Breast epithelium (tissue), 4 donors: ENCODE measurements at places on chromosomes 2 and 18.

DNA sequence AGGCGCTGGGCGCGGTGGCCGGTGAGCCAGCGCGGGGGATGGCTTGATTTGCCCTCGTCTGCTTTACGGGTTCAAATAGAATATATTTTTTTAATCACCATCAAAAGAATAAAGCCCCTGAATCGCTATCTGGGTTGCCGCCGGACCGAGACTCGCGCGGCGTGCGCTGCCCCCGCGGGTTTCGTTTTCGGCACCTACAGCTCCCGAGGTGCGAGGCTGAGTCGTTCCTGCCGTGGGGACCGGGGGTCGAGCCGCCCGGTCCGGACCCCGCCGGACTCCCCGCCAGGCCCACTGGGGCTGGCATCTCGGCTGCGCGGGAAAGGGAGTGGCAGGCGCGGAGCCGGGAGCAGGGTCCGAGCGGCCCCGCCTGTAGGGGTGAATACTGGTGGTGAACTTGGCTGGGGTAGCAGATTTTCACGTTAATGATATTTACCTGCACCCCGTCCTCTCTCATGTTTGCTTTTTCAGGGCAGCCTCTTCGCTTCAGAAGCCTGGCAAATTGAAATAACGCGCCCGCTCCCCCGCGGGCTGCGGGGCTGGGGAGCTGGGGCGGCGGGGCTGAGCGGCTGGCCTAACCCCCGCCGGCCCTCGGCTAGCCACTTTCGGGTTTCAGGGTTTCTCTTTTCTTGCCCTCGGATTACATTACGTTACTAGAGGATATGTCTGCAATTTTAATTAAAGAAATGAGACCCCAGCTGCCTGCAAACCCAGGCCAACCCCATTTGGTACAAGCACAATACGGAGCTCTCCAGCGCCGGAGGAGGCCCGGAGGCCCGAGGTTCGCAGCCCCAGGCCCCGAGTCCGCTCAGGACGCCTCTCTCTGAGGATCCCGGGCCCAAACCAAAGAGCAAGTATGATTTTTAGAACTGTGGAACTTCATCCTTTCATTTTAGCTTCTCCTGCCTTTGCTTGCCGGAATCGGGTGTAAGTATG is 1.7 kb upstream of the CELF4 start:
- DNase-seq, result no peak

DNA sequence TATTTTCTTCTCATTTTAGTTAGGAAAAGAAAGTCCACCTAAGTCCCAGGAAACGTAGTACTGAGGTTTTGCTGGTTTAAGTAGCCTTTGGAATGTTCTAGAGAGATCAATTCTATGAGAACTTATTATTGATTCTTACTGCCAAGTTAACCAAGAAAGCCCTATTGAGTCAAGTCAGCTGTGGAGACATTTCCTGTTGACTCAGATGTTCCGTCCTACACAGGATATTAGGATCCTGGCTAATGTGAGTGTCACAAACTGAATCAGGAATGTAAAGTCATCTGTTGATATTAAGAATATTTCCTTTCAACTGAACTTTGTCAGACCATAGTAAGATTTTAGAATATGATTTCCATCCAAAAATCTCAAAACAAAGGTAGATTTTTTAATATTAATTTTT is 654.3 kb downstream of the LRRTM4 start:
- no peak for DNase-seq

- no peak for DNase-seq
These were observed 25.3 kb downstream of the PREPL start for GRCh38 chr2:44335806-44336538.

DNA sequence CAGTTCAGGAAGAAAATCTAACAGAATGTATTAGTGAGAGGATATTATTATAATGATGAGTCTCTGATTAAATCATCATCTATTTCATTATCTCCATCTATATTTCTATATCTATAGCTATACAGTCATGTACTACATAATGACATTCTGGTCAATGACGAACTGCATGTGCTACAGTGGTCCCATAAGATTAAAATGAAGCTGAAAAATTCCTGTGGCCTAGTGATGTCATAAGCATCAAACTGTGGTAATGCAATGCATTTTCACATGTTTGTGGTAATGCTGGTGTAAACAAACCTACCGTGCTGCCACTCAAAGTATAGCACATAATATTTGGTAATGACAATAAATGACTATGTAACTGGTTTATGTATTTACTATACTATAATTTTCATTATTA is 1127.9 kb upstream of the CHAC2 start:
- no peak for DNase-seq

- no peak for DNase-seq
These were observed 5.5 kb downstream of the COL6A3 start for GRCh38 chr2:237408335-237409000.

- no peak for DNase-seq
These were observed 107.4 kb upstream of the ACAA2 start for GRCh38 chr18:49920731-49921130.

DNA sequence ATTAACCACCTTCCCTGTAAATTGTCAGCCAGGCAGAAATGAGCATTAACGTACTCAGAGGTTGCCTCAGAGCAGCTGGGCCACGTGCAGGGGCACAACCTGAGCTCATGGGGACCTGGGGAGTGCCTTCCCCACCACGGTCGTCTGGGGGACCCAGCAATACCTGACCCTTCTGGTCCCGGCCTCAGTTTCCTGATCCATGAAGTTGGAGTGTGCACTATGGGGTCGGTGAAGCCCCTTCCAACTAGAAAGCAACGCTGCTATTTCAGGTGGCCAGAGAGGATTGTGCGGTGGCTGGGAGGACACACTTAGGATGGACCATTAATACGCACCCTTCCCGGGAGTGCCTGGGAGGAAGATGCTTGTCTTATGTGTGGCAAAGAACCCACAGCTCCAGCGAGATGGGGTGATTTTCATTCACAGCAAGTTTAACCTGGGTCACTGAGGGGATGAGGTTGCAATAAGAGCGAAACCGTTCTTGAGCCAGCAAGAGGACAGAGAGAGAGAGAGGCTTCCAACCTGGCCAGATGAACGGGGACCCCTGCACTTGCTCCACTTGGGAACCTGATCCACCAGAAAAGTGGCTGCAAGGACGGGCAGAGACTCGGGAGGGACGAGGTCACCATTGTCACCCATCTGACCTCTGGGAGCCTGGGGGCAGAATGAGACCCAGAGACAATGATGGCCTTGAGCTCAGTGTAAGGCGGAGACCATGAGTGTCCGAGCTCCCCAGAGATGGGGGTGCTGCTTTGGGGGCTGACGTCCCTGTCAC is 36.2 kb downstream of the NGEF start:
- DNase-seq, result peak; percentile 34

DNA sequence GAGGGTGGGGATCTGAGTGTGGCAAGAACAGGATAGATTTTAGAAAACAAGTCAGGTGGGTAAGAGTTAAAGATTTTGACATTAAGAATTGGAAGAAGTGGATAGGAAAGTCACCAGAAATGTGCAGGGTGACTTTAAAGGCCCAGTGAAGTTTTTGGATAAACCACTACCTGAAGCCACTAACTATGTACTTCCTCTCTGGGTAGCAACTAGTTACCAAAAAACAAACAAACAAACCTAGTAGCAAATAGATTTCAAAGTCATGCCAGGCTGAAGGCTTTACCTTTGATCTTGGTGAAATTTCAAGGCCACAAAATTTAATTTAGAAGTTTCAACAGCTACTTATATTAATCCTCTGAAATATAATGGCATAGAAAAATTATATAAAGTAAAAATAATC is 42.5 kb downstream of the PSMA8 start:
- no peak for DNase-seq

DNA sequence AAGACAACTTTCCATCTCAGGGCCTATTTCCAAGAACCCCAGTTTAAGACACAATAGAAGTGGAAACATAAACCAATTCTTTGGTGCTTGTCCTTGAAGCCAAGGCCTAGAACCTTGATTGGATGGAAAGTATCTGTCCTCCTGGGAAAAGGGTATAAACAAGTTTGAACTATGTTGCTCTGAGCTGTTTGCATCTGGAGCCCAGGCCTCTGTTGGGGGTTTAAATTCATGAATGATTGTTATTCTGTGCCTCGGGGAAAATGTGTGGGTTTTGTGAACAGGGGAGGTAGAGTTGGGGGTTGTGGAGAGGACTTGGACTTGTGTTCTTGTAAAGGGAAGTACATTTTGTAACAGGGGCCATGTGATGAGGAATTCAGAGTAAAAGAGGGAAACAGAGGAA is 406.1 kb downstream of the SLC4A3 start:
- no peak for DNase-seq

- DNase-seq, result no peak
These were observed 39.7 kb upstream of the IGFBP5 start for GRCh38 chr2:216735086-216735485.

GRCh38 chr2:233265899-233266431 is 14.5 kb downstream of the ATG16L1 start:
- DNase-seq, result no peak

DNA sequence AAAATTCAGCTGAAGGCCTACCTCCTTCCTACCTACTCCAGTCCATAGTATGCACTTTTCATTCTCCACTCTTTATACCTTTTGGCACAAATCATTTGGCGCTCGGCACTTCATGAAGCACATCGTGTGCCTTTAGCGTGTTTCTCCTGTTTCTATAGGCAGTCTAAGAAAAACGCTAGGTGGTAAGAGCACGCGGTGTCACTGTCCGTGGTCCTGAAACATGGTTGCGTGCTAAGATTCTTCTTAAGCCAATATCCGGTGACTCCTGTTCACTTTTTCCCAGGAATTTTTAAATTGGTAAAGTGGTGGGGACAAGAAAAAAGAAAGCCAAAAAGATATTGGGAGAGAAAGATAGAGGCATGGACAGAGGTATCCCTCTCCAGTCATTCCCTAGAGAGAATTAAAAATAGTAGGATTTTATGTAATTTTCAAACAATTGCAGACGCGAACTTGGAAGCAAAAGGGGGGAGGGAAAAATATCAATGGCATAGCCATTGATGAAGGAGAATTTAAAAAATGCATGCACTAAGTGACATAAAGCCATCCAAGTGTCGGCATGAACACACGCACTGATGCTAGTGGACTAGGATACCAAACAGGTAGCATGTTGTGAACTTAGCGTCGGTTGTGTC is 1.4 kb upstream of the CTNNA2 start:
- no peak for DNase-seq

DNA sequence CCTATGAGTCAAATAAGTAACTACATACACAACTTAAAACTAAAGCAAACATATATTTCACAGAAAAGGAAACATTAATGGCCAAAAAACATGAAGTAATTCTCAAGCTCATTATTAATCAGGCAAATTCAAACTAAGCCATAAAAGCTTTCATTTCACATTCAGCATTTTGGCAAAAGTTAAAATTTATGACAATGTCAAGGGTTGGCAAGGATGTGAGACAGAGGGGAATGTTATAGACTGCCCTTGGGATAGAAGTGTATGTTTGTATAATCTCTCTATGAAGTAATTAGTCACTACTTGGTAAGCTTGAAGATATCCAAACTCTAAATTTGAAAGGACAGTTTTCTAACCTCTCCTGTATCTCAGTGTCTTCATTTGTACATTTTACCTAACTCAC is 539.4 kb downstream of the RIT2 start:
- no peak for DNase-seq
